Stimulated activated CD8-positive, alpha-beta memory T cell treated with anti-CD3 and anti-CD28 coated beads, Interleukin-12 subunit alpha, Interleukin-12 subunit beta, amount 100 ng/mL, for 4 hours (primary cell): ENCODE measurements at places on chromosomes 16 and 17.

GRCh38 chr17:10798332-10798749 lies 5.6 kb downstream of the TMEM238L start:
- no peak for DNase-seq

DNA sequence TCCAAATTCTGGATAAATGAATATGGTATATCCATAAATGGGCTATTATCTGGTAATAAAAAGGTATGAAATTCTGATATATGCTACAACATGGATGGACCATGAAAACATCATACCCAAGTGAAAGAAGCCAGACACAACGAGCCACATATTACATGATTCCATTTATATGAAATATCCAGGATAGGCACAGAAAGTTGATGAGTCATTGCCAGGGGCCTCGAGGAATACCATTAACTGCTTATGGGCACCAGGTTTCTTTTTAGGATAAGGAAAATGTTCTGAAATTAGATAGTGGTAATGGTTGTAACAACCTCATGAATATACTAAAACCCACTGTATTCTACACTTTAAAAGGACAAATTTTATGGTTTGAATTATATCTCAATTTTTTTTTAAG lies 123.2 kb downstream of the PITPNC1 start:
- DNase-seq: no peak

- no peak for DNase-seq
Observed at GRCh38 chr17:17780922-17781590, 55.7 kb downstream of the SREBF1 start.

DNA sequence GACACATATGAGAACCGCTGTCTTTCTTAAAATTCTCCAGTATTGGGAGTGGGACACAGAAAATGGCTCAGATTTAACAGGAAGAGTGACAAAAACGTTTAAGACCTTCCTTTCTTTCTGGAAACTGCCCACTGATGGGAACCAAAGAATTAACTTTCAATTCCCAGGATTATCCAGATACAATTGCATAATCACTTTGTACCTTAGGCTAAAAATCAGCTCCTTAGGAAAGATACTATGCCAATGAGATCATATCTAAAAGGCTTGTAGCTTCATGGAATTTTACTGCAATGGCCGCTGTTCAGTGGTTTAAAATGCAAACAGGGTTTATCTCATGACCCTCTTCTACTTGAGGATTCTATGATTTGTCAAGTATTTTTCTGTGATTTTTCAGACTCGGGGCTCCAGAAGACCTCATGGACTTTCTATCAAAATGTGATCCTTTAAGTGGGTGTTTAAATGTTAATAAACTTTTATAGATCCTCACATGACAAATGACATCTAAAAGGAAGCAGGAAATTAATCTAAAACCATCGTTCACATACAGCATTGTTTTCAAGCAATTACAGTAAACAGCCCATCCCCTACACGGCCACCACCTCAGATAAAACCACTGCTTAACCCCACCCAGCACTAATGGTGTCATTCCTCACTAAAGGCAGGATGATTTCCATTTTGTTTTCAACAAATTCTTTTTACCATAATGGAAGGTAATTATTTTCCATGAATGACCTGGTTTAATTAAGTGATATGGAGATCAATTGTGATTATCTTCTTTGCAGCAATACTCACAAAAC lies 31.6 kb upstream of the ERN1 start:
- DNase-seq: no peak

DNA sequence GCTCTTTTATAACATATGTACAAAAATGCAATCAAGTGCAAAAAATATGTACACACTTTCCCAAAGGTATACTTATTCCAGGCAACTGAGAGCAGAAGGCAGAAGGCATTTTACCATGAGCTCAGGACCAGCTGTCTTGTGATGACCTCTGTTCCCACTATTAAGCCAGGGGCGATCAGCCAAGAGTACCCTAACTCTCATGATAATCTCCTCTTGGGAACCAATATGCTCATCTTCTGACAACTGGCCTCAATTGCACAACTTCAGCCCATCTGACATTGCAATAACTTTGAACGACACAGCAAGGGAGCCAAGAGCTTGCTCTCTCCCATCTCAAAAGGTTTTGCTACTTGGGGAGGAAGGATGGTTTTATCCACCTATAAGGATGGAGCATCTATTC lies 471.9 kb downstream of the HS3ST3B1 start:
- no peak for DNase-seq

DNA sequence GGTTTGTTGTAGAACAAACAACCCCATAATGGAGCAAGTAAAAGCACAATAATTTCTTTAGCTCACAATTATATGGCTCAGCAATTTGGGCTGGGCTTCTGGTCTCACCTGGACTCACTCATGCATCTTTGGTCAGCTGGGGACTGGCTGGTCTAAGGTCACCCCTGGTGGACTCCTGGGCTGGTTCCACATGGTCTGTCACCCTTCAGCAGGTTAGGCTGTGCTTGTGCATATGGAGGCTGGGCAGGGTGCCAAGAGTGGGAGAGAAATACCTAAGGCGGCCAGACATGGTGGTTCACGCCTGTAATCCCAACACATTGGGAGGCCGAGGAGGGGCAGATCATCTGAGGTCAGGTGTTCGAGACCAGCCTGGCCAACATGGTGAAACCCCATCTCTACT lies 27.0 kb upstream of the SMURF2 start:
- DNase-seq: no peak
